ENCODE measurements at places on chromosomes 11 and 22.

- no peak for DNase-seq
These were observed 22.6 kb downstream of the MPPED1 start for GRCh38 chr22:43434275-43434927.

GRCh38 chr22:46003271-46004091 lies 26.5 kb upstream of the WNT7B start:
- no peak for DNase-seq

GRCh38 chr11:47236482-47236881 lies 12.1 kb downstream of the ACP2 start:
- no peak for DNase-seq

DNA sequence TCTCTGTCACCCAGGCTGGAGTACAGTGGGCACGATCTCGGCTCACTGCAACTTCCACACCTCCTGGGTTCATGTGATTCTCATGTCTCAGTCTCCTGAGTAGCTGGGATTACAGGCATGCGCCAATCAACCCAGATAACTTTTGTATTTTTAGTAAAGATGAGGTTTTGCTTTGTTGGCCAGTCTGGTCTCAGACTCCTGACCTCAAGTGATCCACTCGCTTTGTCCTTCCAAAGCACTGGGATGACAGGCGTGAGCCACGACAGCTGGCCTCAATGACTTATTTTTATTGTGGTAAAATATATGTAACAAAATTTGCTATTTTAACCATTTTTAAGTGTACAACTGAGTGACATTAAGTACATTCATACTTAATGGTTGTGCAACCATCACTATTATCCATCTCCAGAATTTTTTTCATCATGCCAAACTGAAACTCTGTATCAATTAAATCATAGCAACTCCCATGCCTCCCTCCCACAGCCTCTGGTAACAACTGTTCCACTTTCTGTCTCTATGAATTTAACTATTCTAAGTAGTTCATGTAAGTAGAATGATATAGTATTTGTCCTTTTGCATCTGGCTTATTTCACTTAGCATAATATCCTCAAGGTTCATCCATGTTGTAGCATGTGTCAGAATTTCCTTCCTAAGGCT lies 50.7 kb upstream of the CWF19L2 start:
- no peak for DNase-seq

- DNase-seq, result no peak
These were observed 34.2 kb upstream of the HORMAD2 start for GRCh38 chr22:30045901-30046715.

- no peak for DNase-seq
These were observed 68.8 kb upstream of the TSPAN18 start for GRCh38 chr11:44657836-44658505.

- no peak for DNase-seq
These were observed 5.5 kb downstream of the SF3A1 start for GRCh38 chr22:30351226-30351625.

GRCh38 chr11:4547416-4547815 lies 2.4 kb downstream of the OR52M1 start:
- DNase-seq, result no peak

- DNase-seq, result no peak
These were observed 8.5 kb downstream of the FAM111B start for GRCh38 chr11:59115553-59115952.

DNA sequence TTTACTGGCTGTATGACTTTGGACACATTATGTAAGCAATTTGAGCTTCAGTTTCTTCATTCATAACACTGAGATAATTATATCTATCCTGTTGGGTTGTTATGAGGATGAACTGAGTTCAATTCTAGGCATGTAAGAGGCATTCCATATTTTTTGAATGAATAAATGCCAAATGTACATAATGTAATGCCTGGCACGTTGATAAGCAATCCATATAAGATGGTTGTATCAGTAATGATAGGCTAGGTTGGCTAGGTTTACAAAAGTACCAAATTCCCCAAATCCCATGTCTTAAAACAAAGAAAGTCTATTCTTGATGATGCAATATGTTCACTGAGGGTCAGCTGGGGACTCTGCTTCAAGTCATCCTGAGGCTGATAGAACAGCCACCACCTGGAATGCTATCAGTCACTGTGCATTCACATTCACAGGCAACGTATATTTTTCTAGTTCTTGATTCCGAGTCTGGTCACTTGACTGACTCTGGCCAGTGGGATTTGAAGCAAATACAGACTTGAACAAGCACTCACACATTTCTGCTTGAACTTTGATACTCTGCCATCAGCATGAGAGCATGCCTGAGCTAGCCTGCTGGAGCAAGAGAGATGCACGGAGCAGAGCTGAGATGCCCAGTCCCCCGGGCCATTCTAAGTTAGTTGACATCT lies 104.0 kb upstream of the TIMP3 start:
- no peak for DNase-seq

DNA sequence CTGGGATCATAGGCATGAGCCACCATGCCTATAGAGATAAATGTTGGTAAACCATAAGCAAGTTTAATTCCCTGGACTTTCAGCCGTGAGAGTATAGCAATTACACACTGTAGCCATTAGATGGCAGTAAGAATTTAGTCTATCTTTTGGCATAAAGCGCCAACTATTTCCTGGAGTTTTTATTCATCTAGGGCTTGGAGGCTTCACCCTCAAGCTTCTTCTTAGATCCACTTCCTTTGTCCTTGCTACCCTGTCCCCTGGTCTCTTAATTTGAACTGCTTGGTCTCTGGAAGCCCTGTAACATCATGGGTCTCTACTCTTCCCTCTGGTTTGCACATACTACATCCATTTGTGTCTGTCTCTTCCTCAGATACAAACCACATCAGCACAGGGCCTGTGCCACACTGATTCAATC lies 38.2 kb downstream of the OR10A6 start:
- DNase-seq, result no peak

DNA sequence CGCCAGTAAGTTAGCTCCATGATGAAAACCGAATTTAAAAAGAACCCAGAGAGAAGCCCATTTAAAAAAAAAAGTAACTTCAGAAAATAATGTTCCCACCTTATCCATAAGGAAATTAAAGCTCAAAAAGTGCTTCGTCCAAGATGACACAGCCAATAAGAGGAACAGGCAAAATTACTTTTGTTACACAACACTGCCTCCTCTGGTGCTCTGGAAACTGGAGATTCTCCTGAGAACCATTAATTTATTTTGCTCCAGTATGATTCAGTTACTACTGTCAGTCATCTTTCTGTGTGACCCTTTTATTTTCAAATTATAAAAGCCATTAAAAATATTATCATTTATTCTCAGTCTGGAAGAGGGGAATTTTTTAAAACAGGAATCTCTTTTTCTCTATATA lies 2.0 kb downstream of the IFT27 start:
- no peak for DNase-seq

Data from effector CD8-positive, alpha-beta T cell (primary cell).